ENCODE measurements at places on chromosomes 16 and 17.
A peak's percentile ranks its signal among the peaks of the same experiment; 100 is the strongest.

GRCh38 chr17:31392002-31392855, 754 bp downstream of the RAB11FIP4 start:
- no peak for DNase-seq

- peak; percentile 85 for DNase-seq
Observed at GRCh38 chr17:63356337-63356757, 89.8 kb downstream of the CYB561 start.

- no peak for DNase-seq
Observed at GRCh38 chr17:6573982-6574686, 17.8 kb upstream of the PITPNM3 start.

GRCh38 chr16:46920402-46921068, 36.4 kb downstream of the GPT2 start:
- DNase-seq: no peak

DNA sequence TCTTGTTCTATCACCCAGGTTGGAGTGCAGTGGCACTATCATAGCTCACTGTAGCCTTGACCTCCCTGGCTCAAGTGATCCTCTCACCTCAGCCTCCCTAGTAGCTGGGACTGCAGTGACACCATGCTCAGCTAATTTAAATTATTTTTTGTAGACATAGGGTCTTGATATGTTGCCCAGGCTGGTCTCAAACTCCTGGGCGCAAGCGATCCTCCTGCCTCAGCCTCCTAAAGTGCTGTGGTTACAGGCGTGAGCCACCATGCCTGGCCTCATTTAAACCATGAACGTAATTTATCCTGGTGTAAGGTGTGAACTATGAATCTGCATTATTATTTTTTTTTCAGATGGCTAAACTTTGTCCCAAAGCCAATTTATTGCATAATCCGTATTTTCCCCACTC, 37.3 kb downstream of the LAT start:
- no peak for DNase-seq

DNA sequence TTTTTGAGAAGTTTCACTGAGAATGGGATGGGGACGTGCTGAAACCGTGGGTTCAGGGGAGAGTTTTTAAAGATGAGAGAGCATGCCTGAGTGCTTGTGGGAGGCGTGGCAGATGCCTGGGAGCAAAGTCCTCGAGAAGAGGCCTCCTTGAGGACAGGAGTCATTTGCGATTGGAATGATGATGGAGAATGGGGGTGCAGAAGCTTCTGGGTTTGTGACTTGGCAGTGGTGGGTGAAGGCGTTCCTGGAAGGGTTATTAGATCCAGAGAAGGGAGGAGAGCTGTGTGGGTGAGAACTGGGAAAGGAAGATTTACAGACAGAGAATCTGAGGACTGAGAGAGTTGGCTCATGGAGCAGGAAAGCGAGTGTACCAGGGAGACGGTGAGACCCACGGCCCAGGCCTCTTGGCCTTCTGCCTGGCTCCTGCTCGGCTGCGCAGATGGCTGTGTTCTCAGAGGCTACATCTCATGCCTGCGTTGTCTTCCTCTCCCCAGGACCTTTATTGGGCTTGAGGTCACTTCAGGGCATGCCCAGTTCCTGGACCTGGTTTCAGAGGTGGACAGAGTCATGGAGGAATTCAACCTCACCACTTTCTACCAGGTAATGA, 8.6 kb upstream of the MMP15 start:
- DNase-seq: no peak

DNA sequence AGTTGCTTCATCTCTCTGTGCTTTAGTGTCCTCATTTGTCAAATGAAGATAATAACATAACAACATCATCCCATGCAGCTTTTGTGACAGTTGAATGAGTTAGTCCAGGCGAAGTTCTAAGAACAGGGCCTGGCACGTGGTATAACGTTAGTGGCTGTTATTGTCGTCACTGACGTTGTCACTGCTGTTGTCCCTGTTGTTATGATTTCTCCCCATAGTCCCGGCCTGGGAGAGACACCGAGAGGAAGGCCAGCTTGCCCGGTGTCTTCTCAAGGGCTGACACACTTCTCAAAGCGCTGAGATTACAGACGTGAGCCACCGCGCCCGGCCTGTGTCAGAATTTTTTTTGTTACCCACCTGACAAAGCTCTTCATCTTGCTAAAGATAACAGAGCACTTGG, 29.9 kb downstream of the ABR start:
- no peak for DNase-seq

DNA sequence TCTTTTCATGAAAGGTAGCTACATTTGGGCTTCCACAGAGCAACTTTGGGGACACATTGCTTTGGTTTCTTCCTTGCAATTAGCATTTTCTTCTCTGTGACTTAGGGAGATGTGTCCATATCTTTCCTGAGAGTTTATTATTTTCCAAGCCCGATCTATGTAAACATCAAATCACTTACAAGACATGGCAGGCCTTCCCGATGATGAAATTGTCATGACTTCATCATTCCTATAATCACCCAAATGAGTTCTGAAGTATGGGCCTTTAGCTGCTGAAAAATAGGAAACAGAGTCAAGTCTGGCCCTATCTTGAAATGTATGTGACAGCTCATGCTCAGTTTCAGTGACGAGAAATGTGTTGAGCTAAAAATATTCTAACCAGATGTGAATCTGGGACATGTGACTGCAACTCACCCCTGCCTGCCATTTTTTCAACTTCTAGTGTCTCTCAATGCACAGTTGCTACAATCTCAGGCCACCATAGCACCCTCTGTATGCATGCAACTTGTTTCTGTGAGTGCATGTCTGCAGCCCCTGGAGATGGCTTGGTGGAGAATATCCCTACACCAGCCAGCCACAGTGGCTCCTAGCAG, 199.6 kb upstream of the MAF start:
- DNase-seq: no peak

DNA sequence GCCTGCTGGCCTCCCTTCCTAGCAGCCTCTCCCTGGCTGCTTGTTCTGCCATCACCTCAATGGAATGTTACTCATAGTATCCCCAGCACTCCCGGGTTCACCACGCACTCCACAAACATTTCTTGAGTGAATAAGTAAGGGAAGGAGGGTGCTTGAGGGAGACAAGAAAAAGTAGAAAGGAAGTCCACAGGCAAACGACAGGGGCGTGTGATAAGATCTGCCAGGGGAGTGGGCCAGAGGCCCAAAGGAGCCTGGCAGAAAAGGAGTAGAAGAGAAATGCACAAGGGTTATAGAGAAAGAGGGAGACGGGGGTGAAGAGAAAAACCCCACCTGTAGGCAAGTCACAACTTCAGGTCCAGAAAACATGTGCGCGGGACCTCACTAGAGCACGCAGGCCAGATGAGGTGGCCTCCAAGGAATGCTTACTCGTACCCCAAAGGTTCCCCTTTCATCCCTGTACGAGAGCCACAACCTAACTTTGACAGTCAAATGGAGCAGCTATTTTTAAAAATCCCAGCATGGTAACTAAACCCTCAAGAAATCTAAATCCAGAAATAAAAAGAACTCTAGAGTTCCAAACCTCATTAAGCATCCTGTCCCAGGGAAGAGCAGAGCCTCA, 6.6 kb downstream of the ZDHHC7 start:
- peak; percentile 73 for DNase-seq

DNA sequence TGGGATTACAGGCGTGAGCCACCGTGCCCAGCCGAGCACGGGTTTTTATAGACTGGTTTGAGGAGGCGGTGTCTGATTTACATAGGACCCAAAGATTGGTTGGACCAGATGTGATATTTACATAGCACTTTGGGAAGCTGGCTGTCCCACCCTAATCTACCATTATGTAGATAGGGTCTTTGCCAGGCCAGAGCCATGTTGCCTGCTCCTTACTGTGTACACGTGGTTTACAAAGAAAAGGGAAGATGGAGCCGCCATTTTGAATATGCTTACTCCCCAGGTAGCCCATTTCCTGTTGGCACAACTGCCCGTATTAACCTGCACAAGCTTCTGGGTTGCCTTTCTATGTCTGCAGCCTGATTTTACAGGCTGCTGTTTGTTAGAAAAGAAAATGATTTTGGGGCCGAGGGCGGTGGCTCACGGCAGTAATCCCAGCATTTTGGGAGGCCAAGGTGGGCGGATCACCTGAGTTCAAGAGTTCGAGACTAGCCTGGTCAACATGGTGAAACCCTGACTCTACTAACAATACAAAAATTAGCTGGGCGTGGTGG, 89.9 kb upstream of the EEF2KMT start:
- DNase-seq: no peak

DNA sequence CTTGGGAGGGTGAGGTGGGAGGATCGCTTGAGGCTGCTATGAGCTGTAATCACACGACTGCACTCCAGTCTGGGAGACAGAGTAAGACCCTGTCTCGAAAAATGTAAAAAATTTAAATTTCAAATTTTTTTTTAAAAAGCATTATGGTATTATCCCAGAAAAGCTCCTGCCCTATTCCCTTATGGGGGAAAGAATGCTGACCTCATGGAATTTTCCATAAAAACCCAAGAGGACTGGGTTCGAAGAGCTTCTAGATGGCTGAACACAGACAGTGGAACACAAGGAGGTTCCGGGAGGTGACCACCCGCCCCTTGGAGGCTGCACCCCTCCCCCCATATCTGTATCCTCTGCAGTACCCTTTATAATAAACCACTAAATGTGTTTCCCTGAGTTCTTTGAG, 4.0 kb downstream of the EIF4A3 start:
- DNase-seq: no peak

DNA sequence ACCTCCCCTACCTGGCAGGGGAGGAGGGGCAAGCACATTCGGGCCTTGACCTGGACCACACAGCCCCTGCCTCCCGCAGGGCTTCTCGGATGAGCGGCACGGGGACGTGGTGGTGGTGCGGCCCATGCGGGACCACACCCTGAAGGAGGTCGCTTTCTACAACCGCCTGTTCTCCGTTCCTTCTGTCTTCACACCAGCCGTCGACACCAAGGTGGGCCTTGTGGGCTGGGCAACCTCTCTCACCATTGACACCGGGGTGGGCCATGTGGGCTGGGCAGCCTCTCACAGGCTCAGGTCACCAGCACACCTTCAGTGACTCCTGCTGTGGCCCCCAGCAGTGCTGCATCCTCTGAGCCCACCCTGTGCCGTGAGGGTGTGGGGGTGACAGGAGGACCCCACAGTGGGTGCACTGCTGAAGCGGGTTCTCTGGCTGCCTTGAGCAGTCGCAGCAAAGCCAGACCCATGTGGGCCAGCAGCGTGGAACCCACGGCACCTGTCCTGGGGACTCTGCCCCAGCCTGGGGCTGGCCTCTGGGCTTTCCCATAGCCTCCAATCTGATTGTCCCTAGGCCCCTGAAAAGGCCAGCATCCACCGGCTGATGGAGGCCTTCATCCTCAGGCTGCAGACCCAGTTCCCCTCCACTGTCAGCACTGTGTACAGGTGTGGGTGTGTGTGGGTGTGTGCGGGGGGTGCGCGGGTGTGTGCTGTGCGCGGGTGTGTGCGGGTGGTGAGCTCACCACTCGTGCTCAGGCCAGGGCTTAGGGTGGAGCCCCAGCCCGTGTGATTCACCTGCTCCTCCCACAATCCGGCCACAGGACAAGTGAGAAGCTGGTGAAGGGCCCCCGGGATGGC, 7.5 kb downstream of the CTU2 start:
- DNase-seq: peak; percentile 32
